Testis (tissue), 5 donors: ENCODE measurements at places on chromosomes 6 and 20. TPM values are rescaled to one million over a fixed set of nuclear protein-coding genes. Genes with fewer than 3 reads are reported as not detected.
A peak's percentile ranks its signal among the peaks of the same experiment; 100 is the strongest.

GRCh38 chr6:17588011-17588410, 12.1 kb upstream of the FAM8A1 start:
- H3K4me1 ChIP-seq = peaks cover 3% of the 10 kb centered on the region
- H3K27me3 ChIP-seq = no peaks in the 10 kb centered on the region
- no peak overlapping the region for H3K27ac ChIP-seq
- no peaks in the 10 kb centered on the region for H3K36me3 ChIP-seq
- no peak overlapping the region for H3K4me3 ChIP-seq

Gene MEI4
- total RNA-seq = 6.3 TPM

DNA sequence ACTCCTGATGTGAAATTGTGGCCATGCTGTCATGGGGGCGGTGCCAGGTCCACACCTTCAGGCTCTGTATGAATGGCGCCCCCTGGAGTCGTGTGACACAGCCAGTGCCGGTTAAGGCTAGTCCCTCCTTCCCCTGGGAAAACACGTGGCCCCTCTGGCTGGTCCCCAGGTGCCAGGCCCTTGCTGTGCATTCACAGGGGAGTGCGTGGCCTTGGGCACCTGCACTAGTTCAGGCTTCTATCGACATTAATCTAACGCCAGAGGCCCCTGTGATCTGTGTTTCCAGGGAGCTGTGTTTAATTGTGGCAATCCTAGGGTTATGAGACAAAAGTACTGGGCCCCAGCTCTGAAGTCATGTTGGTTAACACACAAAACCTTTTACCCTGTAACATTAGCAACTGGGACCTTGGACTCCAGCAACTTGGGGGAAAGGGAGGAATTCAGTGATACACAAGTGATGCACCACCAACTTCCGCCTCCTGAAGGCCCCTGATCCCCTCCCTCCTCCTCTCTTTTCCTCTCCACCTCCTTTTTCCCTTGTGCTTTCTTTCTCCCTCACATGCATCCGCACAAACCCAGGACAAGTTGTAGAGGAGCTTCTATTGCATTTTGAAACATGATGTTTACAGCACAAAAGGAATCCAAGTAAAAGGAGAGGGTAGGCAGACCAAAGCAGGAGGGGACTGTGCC, 74.0 kb downstream of the SSR1 start:
- H3K4me3 ChIP-seq = no peak overlapping the region
- DNase-seq = peak; percentile 95
- H3K27ac ChIP-seq = peak overlapping the region; percentile 31
- no peaks in the 10 kb centered on the region for H3K36me3 ChIP-seq

- H3K27ac ChIP-seq = no peak overlapping the region
- no peaks in the 10 kb centered on the region for H3K36me3 ChIP-seq
- H3K4me1 ChIP-seq = no peaks in the 10 kb centered on the region
- H3K27me3 ChIP-seq = no peaks in the 10 kb centered on the region
- H3K4me3 ChIP-seq = no peak overlapping the region
Measured at GRCh38 chr6:91097364-91097763, 510.5 kb upstream of the MAP3K7 start.

- H3K4me1 ChIP-seq = peaks cover 12% of the 10 kb centered on the region
- H3K27me3 ChIP-seq = no peaks in the 10 kb centered on the region
- DNase-seq = no peak
- no peak overlapping the region for H3K4me3 ChIP-seq
- no peaks in the 10 kb centered on the region for H3K36me3 ChIP-seq
Measured at GRCh38 chr20:25288291-25289181, 40.7 kb downstream of the PYGB start.

DNA sequence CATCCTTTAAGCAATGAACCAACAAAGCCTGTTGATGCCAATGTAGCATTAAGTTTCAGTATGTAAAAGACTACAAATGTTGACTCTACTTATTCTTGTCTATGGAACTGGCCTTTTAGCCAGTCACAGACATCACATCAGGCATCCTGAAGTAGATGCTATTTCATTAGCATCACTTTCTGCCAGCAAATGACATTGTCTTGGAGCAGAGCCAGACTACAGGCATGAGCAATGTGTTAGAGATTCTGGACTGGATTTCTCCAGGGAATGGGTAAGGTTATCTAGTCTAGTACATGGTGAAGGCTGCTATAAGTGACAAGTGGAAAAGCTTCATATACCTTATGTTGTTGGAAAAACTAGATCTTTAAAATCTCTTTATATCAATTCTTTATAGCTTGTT, 142.9 kb downstream of the ADGRB3 start:
- no peaks in the 10 kb centered on the region for H3K4me1 ChIP-seq
- no peak overlapping the region for H3K27ac ChIP-seq
- H3K27me3 ChIP-seq = no peaks in the 10 kb centered on the region
- no peaks in the 10 kb centered on the region for H3K36me3 ChIP-seq
- H3K4me3 ChIP-seq = no peak overlapping the region
- DNase-seq = no peak

Gene LY6G6C
- total RNA-seq = not detected

DNA sequence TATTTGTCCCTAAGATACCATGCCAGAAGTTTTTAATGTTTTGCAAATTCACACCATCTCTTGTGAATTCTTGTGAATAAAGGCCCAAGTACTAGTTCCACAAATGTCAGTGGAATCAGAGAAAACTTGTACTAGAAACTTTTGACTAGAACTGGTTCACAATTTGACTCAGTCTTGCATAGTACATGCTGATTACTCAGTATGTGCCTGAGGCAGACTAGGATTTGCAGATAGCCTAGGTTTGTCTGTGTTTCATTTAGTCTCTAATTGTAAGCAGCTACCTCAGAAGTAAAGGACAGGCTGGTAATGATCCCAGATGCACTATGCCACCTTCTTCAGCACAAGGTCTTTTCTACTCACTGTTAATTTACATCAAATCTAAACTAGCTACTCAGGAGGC, 34.2 kb upstream of the GSTA4 start:
- H3K27me3 ChIP-seq = no peaks in the 10 kb centered on the region
- H3K27ac ChIP-seq = no peak overlapping the region
- no peak for DNase-seq
- H3K4me3 ChIP-seq = no peak overlapping the region
- peaks cover 4% of the 10 kb centered on the region for H3K36me3 ChIP-seq

Gene CST4
- total RNA-seq = not detected

Gene PDRG1
- 27.0 TPM for total RNA-seq

GRCh38 chr6:148570456-148570855, 176.4 kb upstream of the UST start:
- no peak overlapping the region for H3K27ac ChIP-seq
- no peak for DNase-seq
- no peak overlapping the region for H3K4me3 ChIP-seq
- H3K36me3 ChIP-seq = no peaks in the 10 kb centered on the region
- no peaks in the 10 kb centered on the region for H3K27me3 ChIP-seq

Gene DEFB132
- not detected for total RNA-seq

Gene HAO1
- 0.16 TPM for total RNA-seq

GRCh38 chr20:2538931-2539720, 2.8 kb downstream of the TMC2 start:
- no peaks in the 10 kb centered on the region for H3K36me3 ChIP-seq
- peak overlapping the region; percentile 86 for H3K27ac ChIP-seq
- peaks cover 16% of the 10 kb centered on the region for H3K4me1 ChIP-seq
- no peak overlapping the region for H3K4me3 ChIP-seq

DNA sequence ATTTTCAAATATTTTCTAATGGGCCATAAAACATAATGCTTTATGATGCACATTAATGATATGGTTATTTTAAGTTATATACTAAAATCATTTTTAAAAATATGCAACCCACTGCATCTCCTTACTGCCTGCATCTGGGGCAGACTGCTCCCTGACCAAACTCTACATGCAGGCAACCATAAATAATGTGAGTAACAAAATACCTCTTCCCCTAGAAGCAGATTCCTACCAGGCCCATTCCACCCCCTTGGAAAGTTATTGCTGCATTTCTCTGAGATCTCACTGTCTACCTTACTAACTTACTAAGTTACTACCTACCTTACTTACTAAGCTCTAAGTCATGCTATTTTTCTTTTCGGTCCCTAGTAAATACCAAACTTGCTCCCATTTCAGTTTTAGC, 71.8 kb downstream of the ATG5 start:
- H3K4me3 ChIP-seq = no peak overlapping the region
- no peaks in the 10 kb centered on the region for H3K36me3 ChIP-seq
- no peaks in the 10 kb centered on the region for H3K4me1 ChIP-seq

DNA sequence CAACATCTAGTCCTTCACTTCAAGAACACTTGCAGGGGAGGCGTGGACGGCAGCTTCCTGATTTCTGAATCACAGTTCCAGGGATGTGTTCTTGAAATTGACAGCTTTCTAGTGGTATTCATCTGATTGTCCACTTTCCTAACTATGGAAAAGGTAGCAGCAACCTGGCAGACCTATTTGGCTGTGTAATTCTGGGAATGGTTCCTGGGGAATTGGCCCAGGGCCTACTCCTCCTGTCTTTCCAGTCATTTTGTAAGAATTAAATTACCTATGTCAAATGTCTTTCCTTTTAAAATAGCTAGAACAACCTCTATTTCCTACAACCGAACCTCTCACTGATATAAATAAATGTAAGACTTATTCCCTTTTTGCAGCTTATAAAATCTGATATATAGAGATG, 85.5 kb upstream of the RSPO3 start:
- H3K27me3 ChIP-seq = no peaks in the 10 kb centered on the region
- no peaks in the 10 kb centered on the region for H3K36me3 ChIP-seq
- H3K4me1 ChIP-seq = no peaks in the 10 kb centered on the region
- no peak overlapping the region for H3K4me3 ChIP-seq

DNA sequence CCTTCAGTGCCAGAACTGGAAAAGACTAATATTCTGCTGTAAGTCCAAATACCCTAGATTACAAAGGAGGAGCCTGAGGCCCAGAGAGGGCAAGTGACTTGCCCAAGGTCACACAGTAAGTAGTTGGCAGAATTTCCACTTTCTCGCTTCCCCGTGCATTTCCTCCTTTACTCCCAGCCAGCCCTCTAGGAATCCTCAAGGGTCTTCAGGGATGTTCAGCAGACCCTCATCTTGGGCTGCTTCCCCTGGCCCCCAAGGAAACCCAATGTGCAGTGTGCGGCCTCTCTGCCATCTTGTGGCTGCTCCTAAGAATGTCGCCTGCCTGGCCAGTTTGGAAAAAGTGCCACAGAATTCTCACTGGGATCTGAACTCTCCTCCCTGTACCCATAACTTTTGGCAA, 217.7 kb upstream of the LRFN2 start:
- no peak overlapping the region for H3K4me3 ChIP-seq

GRCh38 chr6:84415517-84415916, 188.1 kb upstream of the CEP162 start:
- H3K36me3 ChIP-seq = no peaks in the 10 kb centered on the region
- no peak for DNase-seq
- no peak overlapping the region for H3K4me3 ChIP-seq
- H3K27ac ChIP-seq = no peak overlapping the region
- no peaks in the 10 kb centered on the region for H3K4me1 ChIP-seq
- H3K27me3 ChIP-seq = no peaks in the 10 kb centered on the region

- H3K36me3 ChIP-seq = no peaks in the 10 kb centered on the region
- DNase-seq = no peak
- no peak overlapping the region for H3K27ac ChIP-seq
- H3K4me1 ChIP-seq = peaks cover 4% of the 10 kb centered on the region
- no peak overlapping the region for H3K4me3 ChIP-seq
Measured at GRCh38 chr6:24408719-24409410, 6.1 kb downstream of the MRS2 start.

GRCh38 chr20:1654996-1655395, 2.6 kb downstream of the SIRPG start:
- H3K27ac ChIP-seq = no peak overlapping the region
- H3K4me1 ChIP-seq = no peaks in the 10 kb centered on the region
- DNase-seq = no peak
- H3K27me3 ChIP-seq = no peaks in the 10 kb centered on the region
- no peak overlapping the region for H3K4me3 ChIP-seq
- no peaks in the 10 kb centered on the region for H3K36me3 ChIP-seq

DNA sequence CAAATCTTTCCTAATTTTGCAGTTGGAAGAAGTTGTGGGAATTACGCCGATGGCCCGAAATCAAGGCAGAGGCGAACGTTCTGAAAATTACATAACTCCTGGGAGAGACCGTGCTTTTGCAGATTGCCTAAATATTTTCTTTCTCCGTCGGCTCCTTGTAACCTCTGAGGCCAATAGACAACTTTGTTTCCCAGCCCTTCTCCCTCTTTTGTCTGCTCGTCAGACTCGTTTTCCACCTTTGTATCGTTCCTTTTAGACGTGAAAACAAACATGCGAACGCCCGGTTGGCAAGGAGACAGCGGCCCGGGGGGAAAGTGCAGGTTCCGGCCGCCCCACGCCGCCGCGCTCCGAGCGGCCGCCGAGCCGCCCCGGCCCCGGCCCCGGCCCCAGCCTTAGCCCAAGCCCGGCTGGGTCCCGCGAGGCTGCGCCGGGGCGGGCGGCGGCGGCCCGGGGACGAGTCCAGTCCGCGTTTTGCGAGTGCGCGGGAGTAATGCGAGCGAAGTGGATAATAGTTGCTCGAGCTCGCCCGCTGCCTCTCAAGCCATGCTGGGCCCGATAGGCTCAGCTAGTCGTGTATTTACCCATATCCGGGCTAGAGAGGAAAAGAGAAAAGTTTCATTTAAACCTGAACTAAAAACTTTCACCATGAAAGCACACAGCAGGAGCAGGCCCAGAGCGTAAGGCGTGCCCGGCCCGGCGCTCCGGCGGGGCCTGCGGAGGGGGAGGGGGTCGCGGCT, at the start of gene ARID1B:
Gene ARID1B, plus strand, starts transcription at position 539 of the 737 bp plus-strand sequence. CDS start 303 bp downstream, outside the sequence.
- H3K4me3 ChIP-seq = peak within 1 kb of the TSS; percentile 72
- no peaks in the 10 kb centered on the region for H3K27me3 ChIP-seq
- peak; percentile 74 for DNase-seq
- H3K27ac ChIP-seq = peak within 1 kb of the TSS; percentile 100
- H3K4me1 ChIP-seq = no peaks in the 10 kb centered on the region

DNA sequence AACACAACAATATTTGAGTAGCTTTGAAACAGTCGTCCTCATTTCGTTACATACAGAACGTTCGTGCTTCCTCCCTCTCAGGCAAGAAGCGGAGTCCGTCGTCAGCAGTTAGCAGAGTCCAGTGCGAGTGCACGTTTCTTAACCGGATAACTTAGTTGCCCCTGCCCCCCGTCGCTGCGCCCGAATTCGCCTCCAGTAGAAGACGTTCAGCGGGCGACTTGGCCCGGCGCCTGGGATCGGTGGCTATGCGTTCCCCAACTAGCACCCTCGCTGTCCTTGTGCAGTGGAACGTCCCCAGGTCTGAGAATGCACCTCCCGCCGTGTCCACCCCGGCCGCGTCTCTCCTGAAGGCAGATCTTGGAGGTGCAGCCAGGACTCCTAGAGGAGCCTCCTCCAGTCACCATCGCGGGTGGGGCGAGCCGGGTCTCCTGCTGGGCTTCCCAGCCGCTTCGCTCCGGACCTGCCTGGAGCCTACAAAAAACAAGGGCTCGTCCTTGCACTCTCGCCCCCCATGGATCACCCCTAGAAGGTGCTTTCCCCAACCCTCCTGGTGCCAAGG, 910 bp upstream of the PCSK2 start:
- H3K27me3 ChIP-seq = no peaks in the 10 kb centered on the region
- H3K36me3 ChIP-seq = no peaks in the 10 kb centered on the region
- DNase-seq = peak; percentile 25
- peaks cover 11% of the 10 kb centered on the region for H3K4me1 ChIP-seq

GRCh38 chr6:130009146-130009545, 9.2 kb upstream of the L3MBTL3 start:
- H3K4me3 ChIP-seq = no peak overlapping the region
- H3K27me3 ChIP-seq = no peaks in the 10 kb centered on the region
- H3K36me3 ChIP-seq = no peaks in the 10 kb centered on the region
- no peak overlapping the region for H3K27ac ChIP-seq
- no peaks in the 10 kb centered on the region for H3K4me1 ChIP-seq

Gene CTAGE9
- 3.7 TPM for total RNA-seq

Gene STX16
- 124 TPM for total RNA-seq

- H3K36me3 ChIP-seq = no peaks in the 10 kb centered on the region
- DNase-seq = no peak
- H3K4me1 ChIP-seq = no peaks in the 10 kb centered on the region
Measured at GRCh38 chr6:89954721-89955148, 60.5 kb downstream of the GJA10 start.
